ENCODE measurements at places on chromosomes 5 and 9.

DNA sequence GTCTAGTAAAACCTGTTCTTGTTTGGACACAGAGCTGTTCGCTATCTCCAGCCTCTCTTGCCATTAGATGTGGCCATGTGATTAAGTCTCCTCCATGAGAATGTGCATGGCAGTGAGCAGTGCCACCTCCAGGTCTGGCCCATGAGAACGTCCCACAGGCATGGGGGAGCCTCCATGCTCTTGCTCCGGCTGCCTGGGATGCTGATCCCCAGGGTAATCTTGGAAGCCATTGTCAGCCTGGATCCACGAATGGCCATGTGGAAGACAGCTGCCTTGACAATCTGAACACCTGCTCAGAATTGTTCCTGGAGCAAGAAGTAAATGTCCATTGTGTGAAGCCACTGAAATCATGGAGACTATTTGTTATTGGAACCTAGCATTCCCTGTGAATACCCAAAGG is 83.5 kb downstream of the FSTL4 start:
- no peak for DNase-seq

GRCh38 chr5:44935871-44936270 is 127.1 kb downstream of the MRPS30 start:
- no peak for DNase-seq

DNA sequence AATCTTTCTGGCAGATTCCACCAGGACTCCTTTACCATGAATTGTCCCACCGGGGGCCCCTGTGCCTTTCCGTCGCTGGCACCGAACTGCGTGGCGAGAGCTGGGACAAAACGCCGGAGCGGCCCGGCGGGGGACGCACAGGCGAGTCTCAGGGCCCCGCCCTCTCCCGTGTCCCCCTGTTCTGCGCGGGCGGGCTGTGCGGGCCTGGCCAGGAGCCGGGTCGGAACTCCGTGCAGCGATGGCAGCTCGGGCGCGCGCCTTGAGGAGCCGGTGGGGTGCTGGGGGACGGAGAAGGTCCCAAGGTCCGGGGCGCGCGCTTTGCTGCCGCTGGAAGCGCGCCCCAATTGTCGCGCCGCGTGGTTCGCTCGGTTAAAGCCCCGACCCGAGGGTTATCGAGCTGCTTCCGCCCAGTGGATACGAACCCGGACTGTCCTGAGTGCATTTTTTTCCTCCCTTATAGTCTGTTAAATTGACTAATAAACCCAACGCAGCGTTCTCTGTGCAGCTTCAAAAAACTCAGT is 125.3 kb downstream of the TMEM174 start:
- no peak for DNase-seq

DNA sequence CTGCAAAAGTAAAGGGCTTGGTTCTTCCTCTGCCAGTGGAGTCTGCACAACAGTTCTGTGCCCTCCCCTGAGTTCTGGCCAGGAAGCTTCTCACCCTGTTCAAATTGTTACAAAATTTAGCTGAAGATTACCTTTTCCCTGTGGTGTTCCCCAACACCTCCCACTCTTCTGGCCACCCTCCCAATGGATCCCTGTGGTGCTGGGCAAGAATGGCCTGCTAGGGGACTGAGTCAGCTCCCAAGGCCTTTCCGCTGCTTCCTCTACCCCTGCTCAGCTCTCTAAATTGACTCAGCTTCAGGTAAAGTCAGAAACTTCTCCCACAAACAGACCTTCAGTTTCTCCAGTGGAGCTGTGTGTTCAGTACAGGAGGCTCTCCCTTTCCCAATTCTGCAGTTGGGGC is 186.0 kb downstream of the NR2F1-AS1 start:
- no peak for DNase-seq

GRCh38 chr5:122773619-122774018 is 1.3 kb upstream of the SNX2 start:
- DNase-seq = no peak

DNA sequence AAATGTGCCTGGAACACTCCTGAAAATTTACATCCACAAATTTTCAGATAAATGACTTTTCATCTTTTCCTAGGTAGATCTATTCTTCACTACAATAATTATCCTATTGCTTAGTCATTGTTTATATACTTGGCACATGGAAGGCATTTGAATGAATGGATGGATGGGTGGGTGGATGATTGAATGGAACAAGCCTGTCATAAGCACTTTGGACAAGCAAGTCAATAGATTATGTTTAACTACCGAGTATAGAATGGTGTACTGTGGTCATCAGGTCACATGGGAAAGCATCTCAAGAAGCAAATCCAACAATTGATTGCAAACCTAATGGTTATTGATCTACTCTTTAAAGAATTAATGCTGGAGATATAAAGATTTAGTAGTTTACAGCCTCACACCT is 114.4 kb upstream of the DMRTA1 start:
- no peak for DNase-seq

- DNase-seq = no peak
Observed at GRCh38 chr9:132024589-132024988, 55.1 kb downstream of the MED27 start.

DNA sequence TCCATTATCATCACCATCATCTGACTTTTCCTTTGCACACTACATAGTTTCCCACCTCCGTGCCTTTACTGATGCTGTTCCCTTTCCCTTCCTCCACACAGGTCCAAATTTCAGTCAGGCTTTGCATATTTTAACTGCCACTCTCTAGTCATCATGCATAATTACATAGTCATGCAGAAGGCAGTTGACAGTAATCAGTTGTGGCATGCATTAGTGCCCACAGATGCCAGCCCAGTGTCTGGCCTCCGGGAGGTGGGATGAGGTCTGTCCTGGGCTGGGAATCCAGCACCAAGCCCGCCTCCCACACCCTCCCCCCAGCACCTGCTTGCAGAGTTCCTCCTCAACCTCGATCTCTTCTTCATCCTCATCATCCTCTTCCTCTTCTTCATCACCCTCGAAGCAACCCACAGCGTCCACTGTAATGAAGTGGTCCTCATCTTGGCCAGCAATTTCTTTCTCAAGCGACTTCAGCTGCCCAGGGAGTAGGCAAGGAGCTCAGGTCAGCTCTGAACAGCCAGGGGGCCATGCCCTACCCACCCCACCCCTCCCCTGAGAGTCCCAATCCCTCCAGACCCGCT is 8.8 kb downstream of the BBLN start:
- no peak for DNase-seq

DNA sequence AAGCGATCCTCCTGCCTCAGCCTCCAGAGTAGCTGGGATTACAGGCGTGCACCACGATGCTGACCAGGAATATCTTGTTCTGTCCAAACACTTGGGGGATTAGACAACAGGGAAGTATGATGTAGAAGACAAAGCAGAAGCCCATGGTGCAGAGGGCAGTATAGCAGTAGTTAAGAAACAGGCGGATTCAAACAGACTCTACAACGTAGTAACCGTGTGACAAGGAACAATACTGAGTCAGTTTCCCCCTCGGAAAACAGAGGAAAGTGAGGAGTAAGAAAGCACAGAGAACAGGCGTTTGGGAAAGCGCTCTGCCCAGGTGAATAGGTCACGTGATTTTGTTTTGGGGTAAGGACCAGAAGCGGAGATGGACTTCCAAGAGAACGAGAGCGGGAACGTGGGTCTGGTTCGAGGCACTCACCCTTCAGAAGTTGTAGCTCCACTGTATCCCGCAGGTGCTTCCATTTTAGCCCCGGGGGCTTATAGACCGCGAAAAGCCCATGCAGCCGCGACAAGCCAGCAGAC is 306 bp downstream of the TRUB2 start:
- DNase-seq = no peak

DNA sequence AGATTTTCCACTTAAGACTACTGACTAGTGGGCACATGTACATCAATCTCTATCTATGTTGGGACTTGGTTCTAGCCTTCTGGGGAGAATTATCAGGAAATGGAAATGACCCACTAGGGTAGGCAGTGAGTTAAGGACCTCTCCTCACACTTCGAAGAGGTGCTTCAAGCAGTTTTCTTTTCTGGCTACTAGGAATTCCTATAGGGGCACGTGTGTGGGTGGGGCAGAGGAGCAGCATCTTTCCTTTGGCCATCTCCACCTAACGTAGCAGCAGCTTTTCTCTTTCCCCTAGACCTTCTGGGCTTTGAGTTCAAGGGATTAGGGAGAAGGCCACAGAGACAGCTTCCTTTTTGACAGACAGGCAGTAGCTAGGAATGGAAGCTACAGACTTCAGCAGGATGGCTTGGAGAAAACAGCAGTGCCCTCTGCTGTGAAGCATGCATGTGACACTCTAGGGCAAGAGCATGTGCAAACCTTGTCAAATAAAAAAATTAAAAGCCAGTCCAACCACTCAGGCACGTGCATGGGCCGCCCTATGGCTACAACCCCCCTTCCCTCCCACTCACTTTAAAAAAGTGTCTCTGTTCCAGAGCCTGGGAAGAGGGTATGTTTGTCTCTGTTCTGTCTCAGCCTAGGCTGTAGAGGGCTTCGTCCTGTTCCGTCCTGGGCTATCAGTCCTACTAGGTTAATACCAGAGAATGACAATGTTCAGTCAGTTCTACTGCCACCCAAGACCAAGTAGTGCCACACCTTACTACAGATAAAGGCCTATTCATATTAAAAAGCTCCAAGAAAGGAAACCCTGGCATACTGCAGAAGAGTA is 8.7 kb upstream of the GFRA3 start:
- peak; percentile 75 for DNase-seq

DNA sequence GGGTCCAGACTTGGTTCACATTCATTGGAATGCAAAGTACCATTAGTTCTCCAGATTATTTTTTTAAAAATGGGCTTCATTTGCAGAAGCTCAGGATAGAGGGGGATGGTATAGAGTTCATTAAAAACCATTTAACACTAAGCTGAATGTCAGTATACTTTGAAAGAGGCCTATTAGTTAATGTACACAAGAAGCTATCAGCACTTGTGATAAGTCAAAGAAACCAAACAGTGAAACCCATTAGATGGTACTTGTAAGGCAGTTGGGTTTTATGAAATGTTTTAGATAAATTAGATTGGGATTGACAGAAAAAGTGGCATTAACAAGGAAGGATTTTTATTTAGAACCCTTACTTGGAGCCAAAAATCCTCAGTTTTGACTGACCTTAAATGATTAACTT is 229.2 kb upstream of the MPDZ start:
- DNase-seq = no peak

GRCh38 chr9:86329649-86330048 is 24.6 kb downstream of the TUT7 start:
- DNase-seq = no peak

DNA sequence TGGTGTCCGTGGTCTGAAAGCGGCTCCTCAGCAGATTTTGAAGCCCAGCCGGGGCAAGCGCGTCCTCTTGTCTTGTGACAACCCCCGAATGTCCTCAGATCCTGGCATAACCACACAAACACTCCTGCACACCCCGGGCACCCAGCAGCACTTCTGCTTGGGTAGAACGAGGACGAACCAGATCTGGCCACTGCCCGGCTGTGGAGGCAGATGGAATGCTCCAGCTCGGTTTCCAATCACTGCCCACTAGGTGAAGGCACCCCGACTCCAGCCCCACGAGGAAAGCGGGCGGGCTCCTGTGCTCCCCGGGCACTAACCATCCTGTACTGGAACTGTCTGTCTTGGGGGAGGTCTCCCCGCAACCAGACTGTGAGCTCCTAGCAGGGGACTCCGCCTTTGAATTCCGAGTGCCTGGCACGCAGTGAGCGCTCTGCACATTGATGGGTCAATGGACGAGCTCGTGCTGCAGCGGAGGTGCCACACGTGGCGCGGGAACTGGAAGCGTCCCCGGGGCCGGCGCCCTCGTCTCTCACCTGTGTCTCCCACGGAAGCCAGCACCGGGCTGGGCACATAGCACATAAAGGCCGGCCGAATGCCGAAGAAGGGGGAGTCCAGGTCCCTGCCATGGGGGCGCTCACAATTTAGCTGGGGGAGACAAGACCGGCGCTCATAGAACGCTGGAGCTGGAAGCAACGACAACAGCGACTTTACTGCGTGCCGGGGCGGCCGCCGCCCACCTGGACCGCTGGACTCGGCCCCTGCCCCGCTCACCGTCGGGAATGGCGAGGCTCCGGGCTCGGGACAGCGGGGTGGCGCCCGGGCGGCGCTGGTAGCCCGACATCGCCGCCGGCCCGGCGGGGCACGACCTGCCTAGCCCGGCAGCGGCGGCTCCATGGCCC is 608 bp downstream of the ENTR1 start:
- peak; percentile 60 for DNase-seq

- peak; percentile 46 for DNase-seq
Observed at GRCh38 chr5:141525653-141526052, 36.8 kb downstream of the PCDHGC5 start.

- DNase-seq = peak; percentile 73
Observed at GRCh38 chr5:78569441-78569840, 79.1 kb downstream of the LHFPL2 start.

DNA sequence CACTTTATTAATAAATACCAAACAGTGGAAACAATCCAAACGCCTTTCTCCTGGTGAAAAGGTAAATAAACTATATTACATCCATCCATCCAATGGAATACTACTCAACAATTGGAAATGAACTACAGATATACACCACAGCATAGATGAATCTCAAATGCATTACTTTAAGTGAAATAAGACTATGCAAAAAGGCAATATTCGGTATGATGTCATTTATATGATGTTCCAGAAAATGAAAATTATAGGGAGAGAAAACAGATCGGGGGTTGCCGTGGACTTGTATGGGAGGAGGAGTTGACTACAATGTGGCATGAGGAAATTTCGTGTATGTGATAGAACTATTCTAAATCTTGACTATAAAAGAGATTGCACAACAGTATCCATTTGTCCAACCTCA is 27.5 kb upstream of the SLIT3 start:
- no peak for DNase-seq

DNA sequence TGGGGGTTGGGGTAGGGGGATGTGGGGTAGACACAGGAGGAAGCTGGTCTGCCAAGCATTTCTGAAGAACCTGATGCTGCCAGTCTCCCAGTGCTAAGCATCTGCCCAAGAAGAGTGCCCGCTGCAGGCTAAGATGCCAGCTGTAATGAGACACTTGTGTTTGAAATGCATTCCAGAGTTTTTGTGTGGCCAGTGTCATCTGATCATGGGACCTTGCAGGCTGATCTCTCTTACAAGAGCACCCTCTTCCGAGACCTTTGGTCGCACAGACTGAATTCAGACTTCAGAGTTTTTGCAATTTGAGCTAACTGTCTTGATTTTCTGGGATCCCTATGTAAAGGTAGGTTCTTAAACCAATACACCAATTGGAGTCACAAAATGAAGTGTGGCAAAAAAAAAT is 58.1 kb downstream of the DENND1A start:
- no peak for DNase-seq

- DNase-seq = no peak
Observed at GRCh38 chr5:130651440-130651839, 513.6 kb downstream of the HINT1 start.

- no peak for DNase-seq
Observed at GRCh38 chr5:162407614-162408013, 340.0 kb downstream of the GABRG2 start.

Measured in hepatocyte (in vitro differentiated cells).